ENCODE measurements at places on chromosomes 7 and 10.

GRCh38 chr7:147513451-147513850 is 1077.1 kb upstream of the C7orf33 start:
- DNase-seq: no peak

DNA sequence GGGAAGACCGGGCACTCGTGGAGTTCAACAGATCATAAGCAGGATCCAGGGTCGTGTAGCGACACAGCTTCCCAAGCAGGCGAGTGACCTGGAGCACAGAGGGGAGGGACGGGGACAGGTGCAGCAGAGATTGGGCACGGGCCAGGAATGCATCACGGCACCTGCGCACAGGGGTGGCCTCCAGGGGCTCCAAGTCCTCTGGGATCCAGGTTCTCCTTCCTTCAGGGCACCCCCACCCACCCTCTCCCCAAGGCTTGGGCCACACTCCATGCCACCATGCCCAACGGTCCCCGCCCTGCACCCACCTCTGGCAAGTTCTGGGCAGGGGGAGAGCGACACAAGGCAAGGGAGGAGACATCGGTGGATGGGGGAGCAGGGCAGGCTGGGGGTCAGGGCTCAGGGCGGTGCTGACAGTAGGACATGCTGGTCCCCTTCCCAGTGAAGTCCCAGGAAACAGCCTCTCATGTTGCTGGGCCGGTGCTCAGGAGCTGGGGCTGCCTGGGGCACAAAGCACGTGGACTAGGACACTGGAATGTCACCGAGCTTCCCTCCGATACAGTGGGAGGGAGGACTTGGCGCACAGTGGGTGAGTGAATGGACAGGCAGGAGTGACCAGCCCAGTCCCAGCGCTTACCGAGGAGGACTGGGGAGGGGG is 597.3 kb downstream of the PTPRN2 start:
- no peak for DNase-seq

- no peak for DNase-seq
These were observed 47.6 kb downstream of the ANKRD26 start for GRCh38 chr10:27052656-27053055.

DNA sequence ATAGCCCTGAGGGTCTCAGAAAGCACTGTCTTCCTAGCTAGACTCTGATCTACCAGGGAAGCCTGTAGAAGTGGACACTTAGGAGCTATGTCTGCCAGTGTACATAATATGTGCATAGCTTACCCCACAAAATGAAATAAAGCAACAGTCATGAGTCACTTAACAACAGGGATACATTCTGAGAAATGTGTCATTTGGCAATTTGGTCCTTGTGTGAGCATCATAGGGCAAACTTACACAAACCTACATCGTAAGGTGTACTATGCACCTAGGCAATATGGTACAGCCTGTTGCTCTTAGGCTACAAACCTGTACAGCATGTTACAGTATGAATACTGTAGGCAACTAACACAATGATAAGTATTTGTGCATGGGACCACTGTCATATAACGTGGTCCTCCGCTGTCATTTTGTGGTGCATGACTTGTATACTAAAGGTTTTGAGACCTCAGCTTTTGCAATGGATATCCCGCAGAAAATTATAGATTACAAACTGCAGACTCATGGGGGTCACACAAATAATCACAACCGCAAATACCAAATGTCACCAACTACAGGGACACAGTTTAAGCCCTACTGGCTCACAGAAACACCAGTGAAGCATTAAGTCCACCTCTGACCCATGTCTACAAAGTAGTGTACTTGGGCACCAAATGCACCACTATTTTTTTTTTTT is 1.7 kb downstream of the URGCP start:
- no peak for DNase-seq

GRCh38 chr7:155879592-155879991 is 67.3 kb upstream of the SHH start:
- no peak for DNase-seq

DNA sequence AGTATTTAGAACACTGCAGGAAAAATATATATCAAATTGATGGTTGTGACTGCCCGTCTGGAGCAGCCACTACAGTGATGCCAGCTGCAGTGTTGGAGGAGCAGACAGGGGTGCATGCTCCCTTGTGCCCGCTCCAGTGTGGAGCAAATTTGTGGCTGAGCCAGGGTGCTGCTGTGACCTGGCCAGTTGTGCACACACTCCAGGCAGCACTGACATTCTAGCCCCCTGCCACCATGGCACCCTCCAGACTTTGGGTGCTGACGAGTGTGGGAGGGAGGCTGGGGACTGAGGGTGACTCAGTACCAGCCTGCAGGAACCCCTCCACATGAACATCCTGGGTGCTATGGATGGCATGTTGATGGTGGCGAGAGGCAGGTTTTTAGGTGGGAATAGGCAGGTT is 160.0 kb upstream of the PCDH15 start:
- no peak for DNase-seq

GRCh38 chr10:49642311-49642710 is 28.5 kb downstream of the CHAT start:
- no peak for DNase-seq

GRCh38 chr10:121497513-121498470 is 100.5 kb downstream of the FGFR2 start:
- DNase-seq: no peak

DNA sequence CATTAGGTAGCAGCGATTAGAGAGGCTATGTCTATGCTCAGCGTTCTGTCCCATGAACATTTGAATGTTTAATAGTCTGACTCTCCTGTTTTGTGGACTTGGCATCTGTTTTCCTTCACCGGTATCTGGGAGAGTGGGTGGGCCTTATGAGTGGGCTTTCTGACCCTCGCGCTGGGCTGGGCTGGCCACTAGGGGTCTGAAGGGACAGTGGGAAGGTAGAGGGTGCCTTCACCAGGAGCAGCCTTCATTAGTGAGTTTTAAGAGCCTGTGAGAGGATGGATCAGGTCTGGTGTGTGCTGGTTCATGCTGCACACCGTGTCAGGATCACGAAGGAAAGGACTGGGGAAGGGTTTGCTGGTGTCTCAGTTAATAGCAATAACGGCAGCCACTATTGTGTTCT is 33.4 kb downstream of the DCLRE1A start:
- DNase-seq: no peak
